ENCODE measurements at places on chromosomes 3 and 15. TPM values are rescaled to one million over a fixed set of nuclear protein-coding genes. Genes with fewer than 3 reads are reported as not detected.

Gene GANC
- 35.5 TPM for total RNA-seq

Gene PARP15
- total RNA-seq: 2.9 TPM

Gene PARP9
- total RNA-seq: 39.7 TPM

Gene RPSA
- total RNA-seq: 1,290 TPM

Gene SLC51B
- total RNA-seq: not detected

GRCh38 chr3:16477056-16477455, 36.4 kb downstream of the RFTN1 start:
- no peaks in the 10 kb centered on the region for H3K27me3 ChIP-seq
- no peaks in the 10 kb centered on the region for H3K4me1 ChIP-seq
- no peak for DNase-seq
- H3K4me3 ChIP-seq: no peak overlapping the region

DNA sequence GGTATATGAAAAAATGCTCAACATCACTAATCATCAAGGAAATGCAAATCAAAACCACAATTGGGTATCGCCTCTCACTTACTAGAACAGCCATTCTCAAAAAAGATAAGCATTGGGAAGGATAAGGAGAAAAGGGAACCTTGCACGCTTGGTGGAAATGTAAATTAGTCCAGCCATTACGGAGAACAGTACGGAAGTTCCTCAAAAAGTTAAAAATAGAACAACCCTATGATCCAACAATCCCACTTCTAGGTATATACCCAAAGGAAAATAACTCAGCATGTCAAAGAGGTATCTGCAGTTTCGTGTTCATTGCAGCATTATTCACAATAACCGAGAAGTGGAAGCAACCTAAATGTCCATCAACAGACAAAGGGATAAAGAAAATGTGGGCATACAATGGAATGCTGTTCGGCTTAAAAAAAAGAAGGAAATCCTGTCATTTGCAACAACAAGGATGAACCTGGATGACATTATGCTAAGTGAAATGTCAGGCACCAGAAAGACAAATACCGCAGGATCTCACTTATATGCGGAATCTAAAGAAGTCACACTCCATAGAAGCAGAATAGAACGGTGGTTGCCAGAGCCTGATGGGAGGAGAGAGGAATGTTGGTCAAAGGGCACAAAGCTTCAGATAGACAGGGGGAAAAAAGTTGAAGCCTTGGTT, 11.7 kb upstream of the CMTM7 start:
- no peak for DNase-seq
- no peak overlapping the region for H3K27ac ChIP-seq
- H3K4me1 ChIP-seq: no peaks in the 10 kb centered on the region
- no peaks in the 10 kb centered on the region for H3K27me3 ChIP-seq
- no peaks in the 10 kb centered on the region for H3K36me3 ChIP-seq

DNA sequence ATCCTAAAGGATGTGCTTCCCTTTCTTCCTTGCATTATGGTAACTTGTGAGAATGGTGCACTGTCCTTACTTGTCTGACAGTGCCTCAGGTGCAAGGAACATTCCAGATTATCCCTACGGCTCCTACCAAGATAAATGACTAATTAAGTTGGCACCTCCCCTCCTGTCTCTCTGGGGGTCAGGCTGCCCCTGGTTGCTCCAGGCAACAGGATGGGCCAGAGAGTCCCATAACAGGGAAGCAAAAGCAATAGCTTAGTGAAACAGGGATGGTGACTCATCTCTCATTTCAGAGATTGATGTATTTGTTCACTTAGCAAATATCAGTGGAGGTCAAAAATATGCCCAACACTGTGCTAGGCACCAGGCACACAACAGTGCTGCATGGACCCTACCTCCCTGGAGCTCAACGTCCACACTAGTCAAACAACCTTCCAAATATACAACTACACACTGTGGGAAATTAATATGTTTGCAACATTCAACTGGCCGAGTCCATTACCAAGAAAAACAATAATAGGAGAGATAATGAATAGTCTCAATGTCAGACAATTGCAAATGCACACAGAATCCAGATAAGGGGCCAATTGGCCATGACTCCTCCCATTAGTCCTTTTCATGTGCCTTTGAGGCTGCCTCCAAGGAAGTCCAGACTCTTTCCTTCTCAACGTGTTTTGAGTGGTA, 249.0 kb downstream of the TLE3 start:
- no peak overlapping the region for H3K27ac ChIP-seq
- H3K4me1 ChIP-seq: no peaks in the 10 kb centered on the region
- no peaks in the 10 kb centered on the region for H3K27me3 ChIP-seq
- no peak overlapping the region for H3K4me3 ChIP-seq
- no peak for DNase-seq
- H3K36me3 ChIP-seq: no peaks in the 10 kb centered on the region

- DNase-seq: no peak
- H3K36me3 ChIP-seq: no peaks in the 10 kb centered on the region
- H3K27me3 ChIP-seq: no peaks in the 10 kb centered on the region
- H3K4me1 ChIP-seq: no peaks in the 10 kb centered on the region
- H3K27ac ChIP-seq: no peak overlapping the region
These were observed 200.1 kb downstream of the FAM43A start for GRCh38 chr3:194885766-194886165.

- H3K4me3 ChIP-seq: no peak overlapping the region
- no peak overlapping the region for H3K27ac ChIP-seq
- H3K4me1 ChIP-seq: no peaks in the 10 kb centered on the region
- H3K36me3 ChIP-seq: no peaks in the 10 kb centered on the region
These were observed 12.7 kb downstream of the IGDCC4 start for GRCh38 chr15:65410036-65410435.

DNA sequence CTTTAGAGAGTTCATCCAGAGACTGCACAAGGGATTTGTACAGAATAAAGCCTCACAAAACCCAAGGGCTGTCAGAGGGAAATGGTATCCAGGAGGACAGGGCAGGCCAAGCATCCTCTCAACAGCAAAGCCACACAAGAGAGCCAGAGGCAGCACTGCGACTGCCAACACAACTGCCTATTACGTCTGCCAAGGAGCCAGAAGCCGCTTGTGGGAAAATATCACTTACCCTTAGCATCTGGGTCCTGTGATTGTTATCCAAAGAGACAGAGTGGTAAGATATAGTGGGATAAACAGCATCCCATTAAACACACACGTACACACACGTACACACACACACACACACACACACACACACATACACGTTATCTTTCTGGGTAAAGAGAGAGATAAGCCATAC, 618.3 kb upstream of the AGTR1 start:
- no peak for DNase-seq
- H3K36me3 ChIP-seq: no peaks in the 10 kb centered on the region
- H3K4me3 ChIP-seq: no peak overlapping the region
- H3K27me3 ChIP-seq: no peaks in the 10 kb centered on the region
- no peak overlapping the region for H3K27ac ChIP-seq

DNA sequence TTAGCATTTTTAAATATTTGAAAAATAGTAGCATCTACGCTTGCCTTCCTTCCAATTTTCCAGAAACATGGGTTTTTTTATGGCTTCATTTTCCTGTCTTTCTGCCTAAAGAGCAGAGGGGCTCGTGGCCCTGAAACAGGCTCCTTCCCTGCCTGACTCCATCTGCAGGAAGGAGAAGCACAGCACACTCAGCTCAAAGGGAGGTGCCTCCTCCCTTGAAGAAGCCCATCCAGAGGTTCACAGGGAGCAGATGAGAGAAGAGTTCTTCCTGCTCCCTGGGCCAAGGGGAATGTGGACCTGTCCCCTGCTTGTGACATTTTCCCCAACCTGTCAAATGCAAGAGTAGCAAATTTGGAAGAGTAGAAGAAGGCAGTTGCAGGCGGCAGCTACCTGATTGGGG, 55.8 kb downstream of the BBX start:
- H3K4me3 ChIP-seq: no peak overlapping the region
- DNase-seq: no peak
- no peaks in the 10 kb centered on the region for H3K36me3 ChIP-seq
- H3K27me3 ChIP-seq: no peaks in the 10 kb centered on the region

DNA sequence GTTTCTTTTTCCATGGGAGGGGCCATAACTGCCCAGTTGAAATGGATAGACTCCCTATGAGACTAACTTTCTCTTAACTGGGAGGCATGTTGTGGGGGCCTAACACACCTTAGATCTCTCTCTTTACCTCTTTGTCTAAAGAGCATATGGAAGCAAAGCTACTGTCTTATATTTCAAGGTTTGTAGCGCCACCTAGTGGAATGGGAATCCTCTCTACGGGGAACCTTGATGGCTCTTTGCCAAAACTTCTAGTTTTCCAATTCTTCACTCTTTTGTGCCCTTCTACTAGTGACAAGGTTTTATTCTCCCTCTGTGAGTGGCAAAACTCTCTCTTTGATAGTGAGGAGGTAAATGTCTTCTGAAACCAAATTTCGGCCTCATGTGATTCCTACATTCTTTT, 1030.4 kb upstream of the CADM2 start:
- H3K4me1 ChIP-seq: no peaks in the 10 kb centered on the region
- H3K4me3 ChIP-seq: no peak overlapping the region
- no peak overlapping the region for H3K27ac ChIP-seq
- no peaks in the 10 kb centered on the region for H3K36me3 ChIP-seq
- H3K27me3 ChIP-seq: no peaks in the 10 kb centered on the region

DNA sequence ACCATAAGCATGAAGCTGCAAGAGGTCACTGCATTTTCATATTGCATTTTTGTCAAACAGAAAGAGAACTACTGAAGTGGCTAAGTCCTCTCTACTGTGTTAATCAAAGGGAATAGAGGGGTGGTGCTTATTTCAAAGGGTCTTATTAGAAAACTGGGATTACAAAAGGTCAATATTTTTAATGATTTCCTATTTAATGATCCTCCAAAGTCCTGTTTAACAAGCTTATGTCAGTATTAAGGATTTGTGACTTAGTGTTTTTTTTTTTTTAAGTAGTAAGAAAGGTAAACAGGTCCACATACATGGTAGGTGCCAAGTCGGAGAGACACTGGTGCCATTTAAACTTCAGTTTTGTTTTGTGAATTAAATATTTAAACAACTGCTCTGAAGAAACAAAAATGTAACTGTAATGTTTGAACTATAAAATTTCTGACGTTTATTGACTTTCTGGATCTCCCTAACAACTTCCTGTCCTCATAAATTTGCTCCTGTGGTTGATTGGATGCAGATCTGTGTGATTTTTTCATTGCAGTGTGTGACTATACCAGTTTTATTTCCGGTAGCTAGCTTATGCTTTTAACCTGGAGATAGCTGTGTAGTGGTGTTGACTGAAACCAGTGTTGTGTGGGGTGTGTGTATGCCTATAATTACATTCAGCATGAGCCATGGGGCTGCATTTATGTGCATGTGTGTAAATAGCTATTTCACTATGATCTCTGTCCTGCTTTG, 8.6 kb upstream of the CACNA1D start:
- H3K4me1 ChIP-seq: no peaks in the 10 kb centered on the region
- no peak for DNase-seq
- H3K27ac ChIP-seq: no peak overlapping the region
- H3K36me3 ChIP-seq: no peaks in the 10 kb centered on the region

- no peaks in the 10 kb centered on the region for H3K4me1 ChIP-seq
- no peak overlapping the region for H3K27ac ChIP-seq
- DNase-seq: no peak
- H3K27me3 ChIP-seq: peaks cover 3% of the 10 kb centered on the region
- H3K36me3 ChIP-seq: no peaks in the 10 kb centered on the region
These were observed 66.6 kb upstream of the IGF1R start for GRCh38 chr15:98581715-98582114.

DNA sequence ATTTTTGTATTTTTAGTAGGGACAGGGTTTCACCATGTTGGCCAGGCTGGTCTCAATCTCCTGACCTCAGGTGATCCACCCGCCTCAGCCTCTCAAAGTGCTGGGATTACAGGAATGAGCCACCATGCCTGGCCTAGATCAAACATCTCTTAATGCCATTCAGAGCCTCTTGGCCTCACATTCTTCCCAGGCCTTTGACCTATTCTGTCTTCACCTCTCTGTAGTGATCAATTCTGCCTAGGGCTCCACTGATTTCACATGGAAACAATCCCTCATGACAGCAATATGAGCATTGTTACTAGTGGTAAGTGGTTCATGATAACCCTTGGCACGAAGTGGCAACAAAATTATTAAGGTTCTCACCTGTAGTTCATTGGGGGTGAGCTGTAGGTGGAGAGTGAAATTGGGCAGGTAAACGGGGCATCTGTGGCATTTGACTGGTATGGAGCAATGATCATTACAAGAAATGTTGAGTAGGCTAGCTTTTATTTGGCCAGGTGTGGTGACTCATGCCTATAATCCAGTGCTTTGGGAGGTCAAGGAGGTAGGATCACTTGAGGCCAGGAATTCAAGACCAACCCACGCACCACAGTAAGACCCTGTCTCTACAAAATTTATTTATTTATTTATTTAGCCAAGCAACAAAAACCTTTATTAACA, 4.8 kb upstream of the ARPIN start:
- H3K4me3 ChIP-seq: no peak overlapping the region
- H3K36me3 ChIP-seq: no peaks in the 10 kb centered on the region
- H3K27me3 ChIP-seq: no peaks in the 10 kb centered on the region
- no peaks in the 10 kb centered on the region for H3K4me1 ChIP-seq
- DNase-seq: no peak

DNA sequence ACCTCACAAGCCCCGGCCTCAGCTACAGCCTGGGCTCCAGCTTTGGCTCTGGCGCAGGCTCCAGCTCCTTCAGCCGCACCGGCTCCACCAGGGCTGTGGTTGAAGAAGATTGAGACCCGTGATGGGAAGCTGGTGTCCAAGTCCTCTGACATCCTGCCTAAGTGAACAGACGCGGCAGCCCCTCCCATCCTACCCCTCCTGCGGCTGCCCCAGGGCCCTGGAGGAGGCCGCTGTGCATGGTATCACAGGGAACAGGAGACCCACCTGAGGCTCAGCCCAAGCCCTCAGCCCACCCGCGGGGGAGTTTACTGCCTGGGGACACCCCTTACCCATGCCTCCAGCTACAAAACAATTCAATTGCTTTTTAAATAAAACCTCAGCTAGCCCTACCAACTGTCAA, 6.0 kb upstream of the LARP6 start:
- H3K4me3 ChIP-seq: no peak overlapping the region
- no peaks in the 10 kb centered on the region for H3K27me3 ChIP-seq
- no peaks in the 10 kb centered on the region for H3K36me3 ChIP-seq
- H3K27ac ChIP-seq: no peak overlapping the region

DNA sequence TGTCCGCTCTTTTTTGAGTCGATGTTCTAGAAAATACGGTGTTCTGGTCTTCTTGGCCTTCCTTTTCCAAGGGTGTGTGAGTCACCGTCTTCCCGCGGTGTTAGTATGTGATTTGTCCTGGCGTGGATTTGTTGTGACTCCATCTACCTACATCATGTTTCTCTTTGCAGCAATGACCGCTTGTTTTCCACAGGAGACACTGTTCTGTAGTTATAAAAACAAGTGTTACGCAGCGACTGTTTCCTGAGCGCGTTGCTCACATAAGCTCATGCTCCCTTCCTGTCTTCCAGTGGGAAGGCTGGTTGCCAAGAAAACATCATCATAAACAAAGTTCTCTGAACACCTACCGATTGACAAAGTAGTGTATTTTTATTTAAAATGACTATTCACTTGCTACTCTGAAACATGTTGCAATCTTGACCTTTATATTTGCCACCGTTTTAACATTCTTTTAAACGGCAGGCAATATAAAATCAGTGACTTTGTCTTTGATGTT, 19.0 kb downstream of the USP13 start:
- no peak overlapping the region for H3K4me3 ChIP-seq
- peak overlapping the region; percentile 10 for H3K27ac ChIP-seq
- H3K4me1 ChIP-seq: no peaks in the 10 kb centered on the region
